ENCODE measurements at places on chromosomes 4 and X. TPM values are rescaled to one million over a fixed set of nuclear protein-coding genes. Genes with fewer than 3 reads are reported as not detected.

The SATL1 gene
- 0.14 TPM for total RNA-seq

The POU4F2 gene
- not detected for total RNA-seq

The USP26 gene
- total RNA-seq, result not detected

The TNIP3 gene
- not detected for total RNA-seq

The KCTD8 gene
- total RNA-seq, result 6.1 TPM

- H3K27me3 ChIP-seq, result no peaks in the 10 kb centered on the region
- no peaks in the 10 kb centered on the region for H3K36me3 ChIP-seq
- no peaks in the 10 kb centered on the region for H3K4me1 ChIP-seq
- H3K27ac ChIP-seq, result no peak overlapping the region
- H3K4me3 ChIP-seq, result no peak overlapping the region
Measured at GRCh38 chr4:7360806-7361205, 73.9 kb downstream of the PSAPL1 start.

- DNase-seq, result no peak
- no peak overlapping the region for H3K4me3 ChIP-seq
- H3K27ac ChIP-seq, result no peak overlapping the region
Measured at GRCh38 chr4:183146478-183146877, 47.4 kb downstream of the WWC2 start.

DNA sequence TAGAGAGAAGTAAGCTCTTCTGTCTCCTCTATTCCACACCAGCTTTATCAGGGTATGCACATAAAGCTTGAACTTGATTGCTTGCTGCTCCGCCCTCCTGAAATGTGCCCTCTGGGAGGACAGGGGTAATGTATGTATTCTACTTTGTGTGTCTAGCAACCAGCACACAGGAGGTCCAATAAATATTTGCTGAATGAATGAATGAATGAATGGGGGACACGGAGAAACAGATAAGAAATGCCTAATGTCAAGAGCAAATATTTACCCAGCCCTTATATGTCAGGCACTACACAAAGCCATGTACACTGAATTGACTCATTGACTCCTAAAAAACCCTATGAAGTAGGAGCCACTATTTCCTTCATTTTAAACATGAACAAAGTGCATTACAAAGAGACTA, 2.3 kb upstream of the MSL3 start:
- H3K4me1 ChIP-seq, result no peaks in the 10 kb centered on the region
- H3K4me3 ChIP-seq, result no peak overlapping the region
- DNase-seq, result no peak
- H3K27ac ChIP-seq, result no peak overlapping the region

DNA sequence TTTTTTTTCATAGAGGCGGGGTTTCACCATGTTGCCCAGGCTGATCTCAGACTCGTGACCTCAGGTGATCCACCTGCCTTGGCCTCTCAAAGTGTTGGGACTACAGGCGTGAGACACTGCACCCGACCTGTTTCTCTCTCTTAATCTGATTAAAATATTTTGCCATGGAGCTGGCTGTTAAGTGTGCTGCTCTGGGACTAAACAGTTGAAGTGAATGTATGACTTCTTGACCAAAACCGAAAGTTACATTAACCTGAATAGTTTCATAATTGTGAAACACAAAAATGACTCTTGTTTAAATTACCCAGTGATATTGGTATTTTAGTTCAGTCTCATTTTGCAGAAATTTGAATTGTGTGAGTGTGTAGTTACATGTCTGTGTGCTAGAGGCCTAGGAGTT, 2548.6 kb downstream of the PCDH7 start:
- no peaks in the 10 kb centered on the region for H3K27me3 ChIP-seq
- H3K4me3 ChIP-seq, result no peak overlapping the region
- H3K4me1 ChIP-seq, result no peaks in the 10 kb centered on the region
- no peak for DNase-seq
- H3K36me3 ChIP-seq, result no peaks in the 10 kb centered on the region
- H3K27ac ChIP-seq, result no peak overlapping the region
